ENCODE measurements at places on chromosomes 1 and 21.

DNA sequence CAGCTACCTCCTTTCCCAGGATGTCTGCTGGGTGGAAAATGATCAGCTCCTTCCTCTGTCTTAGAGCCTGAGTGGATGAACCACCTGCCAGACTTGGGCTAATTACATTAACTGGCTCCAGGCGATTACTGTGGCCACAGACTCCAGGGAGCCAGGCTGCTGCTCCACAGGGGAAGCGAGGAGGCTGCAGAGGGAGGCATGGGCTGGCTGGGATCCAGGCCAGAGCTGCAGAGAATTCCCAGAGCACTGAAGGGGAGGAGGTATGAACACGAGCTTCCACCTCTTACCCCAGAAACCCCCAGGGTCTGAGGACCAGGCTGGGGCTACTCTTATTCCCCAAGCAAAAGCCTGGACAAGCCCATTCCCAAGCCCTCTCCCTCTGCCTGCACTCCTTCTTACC is 136.0 kb upstream of the KLHDC7A start:
- no peak for DNase-seq

GRCh38 chr1:84693785-84694184 is 3.5 kb upstream of the SSX2IP start:
- DNase-seq: no peak

DNA sequence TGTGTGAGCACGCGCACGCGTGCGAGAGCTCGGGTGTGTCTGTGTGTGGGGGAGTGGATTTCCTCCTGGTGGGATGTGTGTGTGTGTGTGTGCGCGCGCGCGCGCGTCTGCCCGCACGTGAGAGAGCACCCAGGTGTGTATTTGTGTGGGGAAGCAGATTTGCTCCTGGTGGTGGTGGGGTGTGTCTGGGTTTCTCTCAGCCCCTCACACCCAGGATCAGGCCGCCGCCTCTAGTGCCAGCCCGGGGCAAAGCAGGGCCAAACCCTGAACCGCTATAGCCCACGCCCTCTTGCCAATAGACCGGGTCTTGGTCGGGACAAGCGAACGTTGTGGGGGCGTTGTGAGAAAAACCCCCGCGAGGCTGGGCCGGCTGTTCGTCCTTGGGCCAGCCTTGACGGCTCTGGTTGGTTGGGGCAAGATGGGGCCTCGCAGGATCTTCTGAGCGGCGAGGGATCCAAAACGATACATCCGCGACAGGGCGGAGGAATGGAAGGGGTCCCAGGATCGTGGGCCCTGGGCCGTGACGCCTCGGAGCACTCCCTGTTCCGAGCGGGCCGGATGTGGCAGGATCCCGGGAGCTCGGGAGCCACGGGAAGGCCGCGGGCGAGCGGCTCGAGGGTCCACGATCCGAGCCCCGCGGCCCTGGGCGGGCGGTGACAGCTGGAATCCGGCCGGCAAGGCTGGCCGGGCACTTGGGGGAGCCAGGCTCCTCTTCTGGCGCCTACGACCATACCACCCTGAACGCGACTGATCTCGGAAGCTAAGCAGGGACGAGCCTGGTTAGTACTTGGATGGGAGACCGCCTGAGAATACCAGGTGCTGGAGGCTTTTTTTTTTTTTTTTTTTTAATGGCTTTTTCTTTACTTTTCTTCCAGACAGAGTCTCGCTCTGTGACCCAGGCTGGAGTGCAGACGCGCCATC is 68.2 kb downstream of the RNF187 start:
- peak; percentile 2 for DNase-seq

DNA sequence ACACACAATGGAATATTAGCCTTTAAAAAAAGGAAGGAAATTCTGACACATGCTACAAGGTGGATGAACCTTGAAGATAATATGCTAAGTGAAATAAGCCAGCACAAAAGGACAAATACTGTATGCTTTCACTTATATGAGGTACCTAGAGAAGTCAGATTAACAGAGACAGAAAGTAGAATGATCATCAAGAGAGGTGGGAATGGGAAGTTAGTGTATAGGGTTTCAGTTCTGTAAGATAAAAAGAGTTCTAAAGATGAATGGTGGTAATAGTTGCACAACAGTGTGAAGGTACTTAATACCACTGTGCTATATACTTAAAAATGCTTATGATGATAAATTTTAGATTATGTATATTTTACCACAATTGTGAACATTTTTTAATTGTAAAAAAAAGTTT is 7.2 kb downstream of the RPAP2 start:
- no peak for DNase-seq

Data from inflammatory macrophage treated with lipopolysaccharide for 4 hours (primary cell).